NCI-H1105 (cell line): ENCODE measurements at places on chromosomes 12 and 14.

GRCh38 chr12:95168746-95169145, 48.5 kb downstream of the FGD6 start:
- no peak for DNase-seq

DNA sequence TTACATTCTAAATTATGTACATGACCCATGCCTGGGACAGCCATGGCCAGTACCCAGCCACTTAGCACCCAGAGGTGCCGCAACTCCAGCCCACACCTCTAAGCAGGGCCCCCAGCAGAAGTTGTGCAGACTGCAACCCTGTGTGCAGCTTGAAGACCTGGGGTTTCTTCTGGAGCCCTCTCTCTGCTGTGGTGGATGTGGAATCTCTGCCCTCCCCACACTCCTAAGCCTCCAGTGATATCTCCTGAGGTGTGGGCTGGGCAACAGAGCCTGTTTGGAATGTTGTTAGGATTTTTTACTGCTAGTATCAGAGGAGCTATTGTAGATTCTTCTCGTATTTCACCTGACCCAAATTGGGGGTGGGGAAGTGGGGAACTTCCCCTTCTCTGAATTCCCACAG, 59.4 kb upstream of the TUNAR start:
- DNase-seq = no peak

DNA sequence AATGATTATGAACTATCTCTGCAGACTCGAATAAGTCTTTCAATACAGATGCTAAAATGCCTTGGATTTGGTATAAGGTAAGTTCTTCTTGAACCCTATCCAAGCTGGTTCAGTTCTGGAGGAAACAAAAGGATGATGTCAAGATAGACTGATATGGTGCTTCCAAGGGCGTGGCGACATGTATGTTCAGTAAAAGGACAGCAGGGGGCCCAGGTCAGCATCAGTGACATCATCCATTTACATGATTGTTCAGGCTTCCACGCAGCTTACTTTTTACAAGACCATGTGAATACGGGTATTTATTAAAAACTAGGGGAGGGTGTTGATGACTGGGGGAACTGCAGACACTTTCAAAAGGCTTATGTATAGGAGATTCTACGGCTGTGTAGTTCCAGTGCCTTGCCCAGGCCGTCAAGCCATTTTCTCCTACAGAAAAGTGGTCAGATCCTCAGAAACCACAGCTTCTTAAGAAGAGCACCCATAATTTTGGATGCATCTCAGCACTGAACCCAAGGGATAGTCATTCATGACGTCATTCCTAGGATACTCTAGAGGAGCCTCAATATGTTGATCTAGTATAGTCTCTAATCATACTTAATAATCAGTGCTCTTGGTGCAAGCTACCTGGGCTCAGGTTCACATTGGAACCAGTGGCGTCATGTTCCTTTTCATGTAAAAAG, 527.7 kb downstream of the FUT8 start:
- DNase-seq = peak; percentile 4

GRCh38 chr12:131253376-131254026, 299.8 kb downstream of the ADGRD1 start:
- no peak for DNase-seq

DNA sequence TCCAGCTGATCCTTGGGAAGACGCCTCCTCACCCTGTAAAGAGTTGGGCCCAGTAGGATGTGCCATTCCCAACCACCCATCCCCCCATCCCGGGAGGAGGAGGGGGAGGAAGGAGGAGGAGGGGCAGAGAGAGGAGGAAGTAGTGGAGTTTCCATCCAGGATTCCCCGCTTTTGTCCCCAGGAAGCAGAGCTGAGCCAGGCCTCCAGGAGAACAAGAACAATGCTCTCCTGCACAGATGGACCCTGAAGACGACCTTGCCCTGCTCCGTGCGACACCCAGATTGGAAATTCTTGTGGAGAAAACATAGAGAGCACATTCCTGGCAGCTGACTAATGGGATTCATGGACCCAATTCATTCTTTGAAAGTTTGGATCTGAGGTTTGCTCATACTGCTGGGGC, 132.3 kb upstream of the CRY1 start:
- no peak for DNase-seq

- peak; percentile 74 for DNase-seq
Observed at GRCh38 chr14:32808644-32809043, 130.0 kb upstream of the NPAS3 start.
